WTC11 (cell line): ENCODE measurements at places on chromosomes 7 and 10.

DNA sequence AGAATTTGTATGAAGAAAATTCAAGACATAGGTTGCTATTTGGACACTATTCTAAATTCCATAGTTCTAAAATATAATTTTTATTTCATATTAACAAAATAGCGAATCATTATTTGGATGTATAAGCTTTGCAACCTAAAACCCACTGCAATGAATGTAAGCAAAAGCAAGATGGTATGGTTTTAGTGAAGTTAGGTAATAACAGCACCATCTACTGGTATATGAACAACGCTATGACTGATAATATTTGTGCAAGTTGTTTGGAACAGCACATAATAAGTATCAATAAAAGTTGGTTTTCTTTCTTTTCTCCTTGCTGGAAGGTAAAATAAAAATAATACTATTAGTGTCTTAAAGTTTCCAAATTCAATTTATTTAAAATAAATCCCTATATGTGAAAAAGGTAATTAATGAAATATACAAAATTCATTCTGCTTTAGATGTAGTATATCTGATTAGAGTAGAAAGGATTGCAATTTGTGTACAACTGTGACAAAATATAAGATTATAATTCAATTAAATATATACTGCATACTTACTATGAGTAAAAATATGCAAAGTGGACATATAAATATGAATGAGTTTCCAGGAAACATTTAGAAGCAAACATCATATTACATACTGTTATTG is 79.0 kb upstream of the LSM8 start:
- no peak for DNase-seq

DNA sequence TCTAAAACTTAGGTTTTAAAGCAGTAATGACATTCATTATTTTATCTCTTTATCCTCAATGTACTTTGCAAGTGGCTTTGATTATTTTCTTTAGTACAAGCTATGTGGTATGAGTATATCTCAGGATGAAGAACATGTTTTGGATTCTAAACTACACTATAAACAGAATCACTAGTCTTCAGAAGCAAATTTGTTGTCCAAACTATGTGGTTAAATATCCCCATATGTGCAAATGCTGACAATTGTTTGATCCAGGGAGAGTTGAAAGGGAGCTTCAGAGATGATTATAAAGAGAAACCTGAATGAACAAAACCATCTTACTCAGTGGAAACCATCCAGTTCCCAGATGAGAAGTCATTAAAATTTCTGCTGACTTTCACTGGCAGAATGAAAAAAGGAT is 179.3 kb downstream of the MDFIC start:
- DNase-seq, result no peak

DNA sequence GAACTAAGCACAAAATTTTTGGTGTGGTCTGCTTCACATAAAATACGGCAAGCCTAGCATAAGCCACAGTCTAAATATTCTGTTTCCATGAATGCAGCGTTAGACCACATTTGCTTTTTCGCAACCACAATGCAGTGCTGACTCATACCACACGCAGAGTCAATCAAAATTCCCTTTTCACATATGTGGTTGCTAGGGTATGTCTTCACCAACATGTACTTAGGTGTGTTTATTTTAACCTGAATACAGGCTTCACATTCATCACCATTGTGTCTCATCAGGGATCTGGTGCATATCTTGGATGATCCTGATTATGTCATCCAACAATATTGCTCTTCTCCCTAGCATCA is 90.8 kb downstream of the CHN2 start:
- DNase-seq, result no peak

DNA sequence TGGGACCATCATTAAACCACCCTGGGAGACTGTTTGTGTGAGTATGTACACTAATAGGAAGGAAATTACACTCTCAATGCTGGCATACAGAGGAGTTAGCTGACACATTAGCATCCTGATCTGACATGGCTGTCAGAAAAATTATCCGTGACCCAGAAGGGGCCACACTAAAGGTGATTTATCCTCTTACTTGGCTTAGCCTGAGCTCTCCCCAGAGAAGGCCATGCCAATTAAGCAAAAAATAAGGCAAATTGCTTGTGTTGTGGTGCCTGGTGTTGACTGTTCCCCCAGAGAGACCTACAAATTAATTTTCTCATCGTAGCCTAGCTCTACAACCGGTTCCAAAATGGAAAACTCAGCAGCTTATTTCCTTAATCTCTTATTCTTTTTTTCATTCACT is 992.3 kb downstream of the KCNMA1 start:
- no peak for DNase-seq

GRCh38 chr10:86267286-86268195 is 99.1 kb downstream of the GRID1 start:
- DNase-seq, result no peak

DNA sequence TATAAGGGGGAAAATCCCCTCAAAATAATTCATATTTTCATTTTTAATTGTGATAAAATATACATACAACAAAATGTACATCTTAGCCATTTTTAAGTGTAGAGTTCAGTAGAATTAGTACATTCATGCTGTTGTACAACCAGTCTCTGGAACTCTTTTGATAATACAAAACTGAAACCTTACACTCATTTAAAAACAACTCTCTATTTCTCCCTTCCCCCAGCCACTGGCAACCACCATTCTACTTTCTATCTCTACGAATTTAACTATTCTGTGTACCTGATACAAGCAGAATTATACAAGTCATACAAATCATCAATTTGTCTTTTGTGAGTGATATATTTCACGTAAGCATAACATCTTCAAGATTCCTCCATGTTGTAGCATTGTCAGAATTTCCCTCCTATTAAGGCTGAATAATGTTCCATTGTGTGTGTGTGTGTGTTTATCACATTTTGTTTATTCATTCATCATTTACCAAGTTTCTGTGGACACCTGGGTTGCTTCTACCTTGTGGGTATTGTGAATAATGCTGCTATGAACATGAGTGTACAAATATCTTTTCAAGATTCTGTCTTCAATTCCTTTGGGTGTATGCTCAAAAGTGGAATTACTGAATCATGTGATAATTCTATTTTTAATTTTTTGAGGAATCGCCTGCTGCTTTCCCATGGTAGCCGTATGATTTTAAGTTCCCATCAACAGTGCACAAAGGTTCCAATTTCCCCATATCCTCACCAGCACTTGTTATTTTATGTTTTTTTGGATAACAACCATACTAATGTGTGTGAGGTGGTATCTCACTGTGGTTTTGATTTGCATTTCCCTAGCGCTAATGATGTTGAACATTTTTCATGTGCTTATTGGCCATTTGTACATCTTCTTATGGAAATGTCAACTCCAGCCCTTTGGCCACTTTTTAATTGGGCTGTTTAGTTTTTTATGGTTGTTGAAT is 4.7 kb upstream of the EBLN1 start:
- no peak for DNase-seq

- no peak for DNase-seq
Observed at GRCh38 chr7:155963771-155964195, 151.5 kb upstream of the SHH start.

DNA sequence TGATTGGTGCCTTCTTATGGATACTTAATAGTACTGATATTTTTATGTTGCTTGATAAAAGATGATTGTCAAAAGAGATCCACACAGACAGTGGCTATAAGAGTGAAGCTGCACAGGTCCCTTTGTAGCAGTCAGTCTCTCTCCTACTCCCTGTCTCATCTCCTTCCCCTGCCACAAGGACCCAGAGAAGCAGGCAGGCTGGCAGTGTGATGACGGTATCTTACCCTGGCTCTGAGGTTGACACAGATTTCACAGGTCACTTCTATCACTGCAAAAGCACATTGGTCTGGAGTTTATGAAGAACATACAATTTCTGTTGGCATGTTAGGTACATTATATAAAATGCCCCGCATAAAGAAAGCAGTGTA is 64.4 kb upstream of the AHR start:
- no peak for DNase-seq

GRCh38 chr7:158576050-158576762 is 11.4 kb downstream of the PTPRN2 start:
- DNase-seq, result no peak

DNA sequence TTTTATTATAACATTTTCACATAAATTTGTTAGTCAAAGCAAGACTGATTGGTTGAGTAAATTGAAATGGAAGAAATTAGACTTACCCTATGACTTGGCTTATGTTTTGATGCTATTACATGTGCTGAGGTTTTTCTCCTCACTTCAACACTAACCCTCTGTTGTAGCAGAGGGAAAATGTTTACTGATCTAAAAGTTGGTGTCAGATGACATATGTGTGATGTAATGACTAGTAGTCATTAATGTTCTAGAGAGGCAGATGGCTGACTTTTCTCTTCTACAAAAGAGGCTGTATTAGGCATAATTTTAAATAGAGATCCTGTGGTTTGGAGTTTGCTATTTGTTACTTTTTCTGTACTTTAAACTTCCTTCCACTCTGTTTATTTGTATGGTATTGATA is 266.0 kb downstream of the BBS9 start:
- DNase-seq, result no peak

DNA sequence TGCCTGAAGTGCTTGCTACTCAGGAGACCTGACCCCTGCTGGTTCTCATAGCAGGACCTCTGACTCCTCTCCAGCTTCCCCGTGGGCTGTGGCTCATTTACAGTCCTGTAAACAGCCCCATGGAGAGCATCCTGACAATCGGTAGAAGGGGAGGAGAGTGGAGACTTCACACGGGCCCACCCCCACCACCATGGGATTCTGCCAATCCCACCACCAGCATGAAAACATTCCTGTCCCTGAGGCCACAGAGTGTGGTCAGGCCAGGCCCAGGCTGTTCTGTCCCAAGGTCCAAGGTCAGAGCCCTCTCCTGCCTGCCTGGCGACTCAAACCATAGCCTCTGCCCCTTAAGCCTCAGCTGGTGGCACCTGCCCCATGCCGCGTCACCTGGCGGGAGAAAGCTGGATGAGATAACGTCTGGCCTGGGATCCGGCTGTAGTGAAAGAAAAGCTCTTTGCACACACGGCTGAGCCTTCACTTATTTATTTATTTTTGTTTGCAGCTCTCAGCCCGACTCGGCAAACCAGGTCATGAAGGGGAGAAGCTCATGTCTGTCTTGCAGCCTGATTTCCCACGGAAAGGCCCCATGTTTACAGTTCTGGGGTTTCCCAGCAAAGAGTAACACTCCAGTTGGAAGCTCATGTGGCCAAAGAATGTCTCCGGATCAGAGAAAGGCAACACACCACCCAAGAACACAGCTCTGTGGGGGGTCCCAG is 293.6 kb upstream of the ZMIZ1 start:
- DNase-seq, result no peak

DNA sequence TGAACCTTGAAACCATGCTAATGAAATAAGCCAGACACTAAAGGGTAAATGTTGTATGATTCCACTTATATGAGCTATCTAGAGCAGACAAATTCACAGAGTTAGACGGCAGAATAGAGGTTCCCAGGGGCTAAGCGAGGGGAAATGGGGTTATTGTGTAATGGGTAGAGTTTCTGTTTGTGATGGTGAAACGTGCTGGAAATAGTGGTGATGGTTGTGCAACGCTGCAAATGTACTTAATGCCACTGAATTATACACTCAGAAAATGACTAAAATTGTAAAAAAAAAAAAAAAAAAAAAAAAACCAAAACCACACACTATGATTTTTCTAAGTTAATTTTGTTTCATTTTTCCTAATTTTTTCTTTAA is 30.0 kb downstream of the SFXN4 start:
- DNase-seq, result no peak

DNA sequence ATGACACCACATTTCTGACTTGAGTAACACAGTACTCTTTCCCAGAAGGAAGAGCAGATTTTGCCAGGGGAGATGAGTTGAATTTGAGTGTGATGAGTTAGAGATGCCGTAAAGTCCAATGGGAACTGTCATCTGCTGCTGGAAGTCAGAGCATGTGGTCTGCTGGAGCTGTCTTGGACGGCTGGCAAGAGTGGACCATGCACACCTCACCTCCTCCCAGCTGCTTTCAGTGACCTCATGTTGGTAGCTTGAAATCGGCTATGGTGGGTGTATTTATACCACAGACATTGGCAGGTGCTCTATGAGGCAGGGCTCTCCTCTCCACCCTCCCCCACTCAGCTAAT is 82.3 kb downstream of the COL13A1 start:
- DNase-seq, result no peak

GRCh38 chr7:40455485-40455884 is 320.7 kb downstream of the SUGCT start:
- DNase-seq, result no peak

- DNase-seq, result no peak
Observed at GRCh38 chr10:44968091-44968490, 8.5 kb downstream of the RASSF4 start.

- no peak for DNase-seq
Observed at GRCh38 chr10:86751477-86751876, 4.9 kb upstream of the BMPR1A start.
